ENCODE measurements at places on chromosomes 6 and 20.

DNA sequence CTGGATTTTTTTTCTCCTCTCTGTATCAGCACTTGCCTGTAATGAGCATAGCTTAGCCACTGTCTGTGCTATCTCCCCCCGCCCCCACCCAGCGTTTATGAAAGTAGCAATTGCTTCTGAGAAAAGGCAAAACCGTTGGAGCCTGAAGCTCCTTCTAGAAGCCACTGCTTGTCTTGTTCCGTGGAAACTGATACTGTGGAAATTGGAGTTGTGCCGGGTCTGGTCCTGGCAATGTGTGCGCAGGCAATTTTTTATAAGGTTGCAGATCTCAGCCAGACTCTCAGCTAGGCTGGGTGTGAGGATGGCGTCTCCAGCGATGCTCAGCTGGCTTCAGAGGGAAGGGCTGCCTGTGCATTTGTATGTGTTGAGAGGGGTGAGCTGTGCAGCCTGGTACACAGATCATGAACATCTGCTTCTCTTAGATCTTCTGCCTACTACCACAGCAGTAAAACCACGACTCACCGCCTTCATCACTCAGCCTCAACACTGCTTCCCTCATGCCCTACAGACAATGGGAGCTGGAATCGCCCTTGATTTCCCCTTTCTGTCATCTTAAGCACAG, 72.4 kb upstream of the GTSF1L start:
- H3K4me3 ChIP-seq = no peak overlapping the region
- DNase-seq = no peak
- no peaks in the 10 kb centered on the region for H3K36me3 ChIP-seq
- no peaks in the 10 kb centered on the region for H3K4me1 ChIP-seq
- H3K27ac ChIP-seq = no peak overlapping the region

- DNase-seq = no peak
- H3K4me1 ChIP-seq = no peaks in the 10 kb centered on the region
- no peak overlapping the region for H3K27ac ChIP-seq
- no peaks in the 10 kb centered on the region for H3K27me3 ChIP-seq
Measured at GRCh38 chr6:150549674-150550101, 50.0 kb upstream of the PLEKHG1 start.

GRCh38 chr6:166389119-166389518, 6.4 kb upstream of the MPC1 start:
- no peak for DNase-seq
- no peaks in the 10 kb centered on the region for H3K36me3 ChIP-seq
- H3K4me3 ChIP-seq = no peak overlapping the region
- H3K27ac ChIP-seq = no peak overlapping the region
- H3K4me1 ChIP-seq = peaks cover 1% of the 10 kb centered on the region

- no peaks in the 10 kb centered on the region for H3K36me3 ChIP-seq
- no peak for DNase-seq
- H3K4me1 ChIP-seq = no peaks in the 10 kb centered on the region
- no peak overlapping the region for H3K27ac ChIP-seq
- H3K27me3 ChIP-seq = no peaks in the 10 kb centered on the region
Measured at GRCh38 chr20:914727-915498, 1.2 kb downstream of the ANGPT4 start.

DNA sequence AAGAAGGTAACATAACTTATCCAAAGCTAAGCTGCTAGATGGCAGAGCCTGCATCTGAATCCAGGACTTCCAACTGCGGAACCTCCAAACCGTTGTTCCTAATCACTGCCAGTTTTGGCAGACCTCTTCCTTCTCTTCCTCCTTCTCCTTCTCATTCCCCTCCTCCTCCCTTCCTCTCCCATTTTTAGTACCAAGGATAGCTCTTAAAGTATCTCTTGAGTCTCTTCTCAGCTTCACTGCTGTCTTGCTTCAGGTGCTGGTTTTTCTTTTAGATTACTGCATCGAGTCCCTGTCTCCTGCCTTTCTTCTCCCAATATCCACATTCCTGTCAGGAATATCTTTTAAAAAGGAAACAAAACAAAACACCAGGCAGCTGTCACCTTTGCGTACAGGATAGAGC, 77.1 kb downstream of the CDYL start:
- no peak for DNase-seq
- no peak overlapping the region for H3K4me3 ChIP-seq
- peaks cover 5% of the 10 kb centered on the region for H3K4me1 ChIP-seq
- H3K27ac ChIP-seq = no peak overlapping the region

DNA sequence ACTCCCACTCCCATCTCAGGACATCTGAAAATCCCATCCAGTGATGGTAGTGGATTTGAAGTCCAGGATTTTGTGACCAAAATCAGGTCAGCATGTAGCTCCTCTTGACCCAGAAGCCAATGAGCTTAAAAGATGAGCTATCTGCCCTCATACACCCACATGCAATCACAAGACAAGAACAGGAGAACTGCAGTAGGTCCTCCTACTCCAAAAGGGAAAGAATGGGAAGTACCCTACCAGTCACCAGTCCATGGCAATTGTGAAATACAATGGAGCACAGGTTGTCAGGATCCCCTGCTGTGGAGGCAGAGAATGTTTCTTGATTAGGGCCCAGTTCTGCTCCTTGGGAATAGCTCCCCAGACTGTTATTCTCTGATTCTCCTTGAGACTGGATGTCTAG, 347.3 kb upstream of the CNR1 start:
- no peaks in the 10 kb centered on the region for H3K4me1 ChIP-seq
- no peaks in the 10 kb centered on the region for H3K36me3 ChIP-seq
- H3K27ac ChIP-seq = no peak overlapping the region
- H3K27me3 ChIP-seq = no peaks in the 10 kb centered on the region

GRCh38 chr20:57277398-57278105, 11.1 kb upstream of the BMP7 start:
- no peak overlapping the region for H3K27ac ChIP-seq
- H3K27me3 ChIP-seq = no peaks in the 10 kb centered on the region
- no peak for DNase-seq
- H3K36me3 ChIP-seq = no peaks in the 10 kb centered on the region
- no peak overlapping the region for H3K4me3 ChIP-seq
- no peaks in the 10 kb centered on the region for H3K4me1 ChIP-seq

- no peaks in the 10 kb centered on the region for H3K36me3 ChIP-seq
- H3K4me3 ChIP-seq = no peak overlapping the region
- no peaks in the 10 kb centered on the region for H3K27me3 ChIP-seq
- no peak for DNase-seq
Measured at GRCh38 chr6:144338951-144339700, 54.0 kb downstream of the UTRN start.

DNA sequence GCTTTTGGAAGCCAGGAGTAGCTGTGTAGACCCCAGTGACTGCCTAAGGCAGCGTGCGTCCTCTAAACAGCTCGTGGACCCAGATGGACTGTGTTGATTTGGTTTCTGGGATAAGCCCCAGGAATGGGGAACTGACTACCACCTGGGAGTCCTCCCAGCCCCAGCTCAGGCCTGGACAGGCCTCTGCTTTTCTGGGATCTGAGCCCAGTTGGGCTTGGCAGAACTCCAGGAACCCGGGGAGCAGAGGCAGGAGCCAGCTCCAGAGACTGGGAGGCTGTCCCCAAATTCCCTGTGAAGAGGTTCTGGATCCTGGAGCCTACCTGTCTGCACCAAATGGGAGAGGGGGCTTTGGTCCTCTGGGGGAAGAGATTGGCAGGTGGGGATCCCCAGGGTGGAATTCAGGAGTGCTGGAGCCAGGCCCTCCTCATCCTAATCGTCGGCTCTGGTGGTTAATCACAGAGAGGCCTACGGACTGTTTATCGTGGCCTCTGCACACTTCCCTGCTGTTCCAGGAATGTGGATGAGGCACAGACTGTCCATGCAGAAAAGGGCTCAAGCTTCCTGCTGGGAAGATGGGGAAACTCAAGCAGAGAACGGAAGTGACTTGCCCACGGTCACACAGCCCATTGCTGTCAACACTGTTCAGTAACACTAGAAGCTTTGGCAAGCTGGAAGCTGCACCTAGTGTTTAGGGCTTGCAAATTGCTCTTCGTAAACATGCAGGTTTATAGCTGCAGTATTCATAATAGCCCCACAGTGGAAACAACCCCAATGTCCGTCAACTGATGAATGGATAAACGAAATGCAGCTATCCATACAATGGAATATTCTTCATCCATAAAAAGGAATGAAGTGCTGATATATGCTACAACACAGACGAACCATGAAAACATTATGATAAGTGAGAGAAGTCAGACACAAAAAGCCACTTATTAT, 100.6 kb downstream of the KCNB1 start:
- no peak overlapping the region for H3K27ac ChIP-seq
- no peaks in the 10 kb centered on the region for H3K4me1 ChIP-seq
- H3K36me3 ChIP-seq = no peaks in the 10 kb centered on the region

GRCh38 chr20:47701612-47702011, 83.7 kb downstream of the SULF2 start:
- H3K36me3 ChIP-seq = no peaks in the 10 kb centered on the region
- no peaks in the 10 kb centered on the region for H3K27me3 ChIP-seq
- H3K4me3 ChIP-seq = no peak overlapping the region
- no peak for DNase-seq
- no peak overlapping the region for H3K27ac ChIP-seq

Data from colonic mucosa (tissue), 4 donors.